ENCODE measurements at places on chromosomes 1 and 21.

DNA sequence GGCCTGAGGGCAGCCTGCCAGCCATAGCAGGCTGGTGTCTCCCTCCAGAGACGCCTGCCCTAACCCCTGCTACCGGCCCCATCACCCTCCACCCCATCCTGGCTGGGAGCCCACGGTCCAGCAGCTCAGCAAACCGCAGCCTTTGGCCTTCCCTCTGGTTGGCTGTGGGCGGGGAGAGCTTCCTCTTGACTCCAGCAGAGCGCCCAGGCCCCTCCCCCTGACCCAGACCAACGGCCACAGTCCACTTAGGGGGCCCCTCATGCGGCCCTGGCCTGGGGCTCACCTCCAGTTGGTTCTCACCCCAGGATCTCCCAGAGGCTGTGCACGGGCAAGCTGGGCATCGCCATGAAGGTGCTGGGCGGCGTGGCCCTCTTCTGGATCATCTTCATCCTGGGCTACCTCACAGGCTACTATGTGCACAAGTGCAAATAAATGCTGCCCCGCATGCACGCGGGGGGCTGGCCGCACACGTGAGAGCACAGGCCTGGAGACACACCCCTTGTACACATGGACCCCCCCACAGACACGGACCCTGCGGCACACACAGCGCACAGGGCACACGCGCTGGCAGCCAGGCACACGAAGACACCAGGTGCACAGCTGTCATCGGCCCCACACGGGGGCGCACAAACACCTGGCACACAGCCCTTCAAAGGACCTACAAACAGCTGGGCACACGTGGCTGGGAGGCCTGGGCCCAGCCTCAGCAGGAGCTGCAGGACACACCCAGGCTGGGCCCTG is 3.1 kb downstream of the SMIM1 start:
- peak; percentile 42 for DNase-seq

- no peak for DNase-seq
Measured at GRCh38 chr1:214500340-214501055, 50.9 kb downstream of the PTPN14 start.

GRCh38 chr21:30629200-30629599 is 5.8 kb upstream of the KRTAP20-2 start:
- no peak for DNase-seq

GRCh38 chr1:7422966-7423365 is 348.1 kb upstream of the VAMP3 start:
- no peak for DNase-seq

DNA sequence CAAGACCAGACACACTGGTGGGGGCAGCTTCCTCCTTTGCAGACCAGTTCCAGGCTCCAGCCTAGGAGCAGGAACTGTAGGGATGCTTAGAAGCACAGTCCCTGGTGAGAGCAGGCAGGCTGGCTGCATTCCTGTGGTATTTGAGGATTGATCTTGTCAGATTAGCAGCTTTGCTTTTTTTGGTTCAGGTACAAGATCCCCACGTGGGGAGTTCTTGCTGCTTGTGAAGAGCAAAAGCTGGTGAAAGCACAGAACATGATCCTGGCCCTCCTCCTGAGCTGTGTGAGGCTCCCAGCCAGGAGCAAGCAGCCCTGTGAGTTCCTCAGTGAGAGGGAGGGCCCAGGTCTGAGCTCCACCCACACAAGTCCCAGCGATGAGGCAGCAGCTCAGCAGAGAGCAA is 75.3 kb upstream of the ARTN start:
- DNase-seq: no peak

GRCh38 chr1:61207416-61207815 is 125.1 kb downstream of the NFIA start:
- no peak for DNase-seq

DNA sequence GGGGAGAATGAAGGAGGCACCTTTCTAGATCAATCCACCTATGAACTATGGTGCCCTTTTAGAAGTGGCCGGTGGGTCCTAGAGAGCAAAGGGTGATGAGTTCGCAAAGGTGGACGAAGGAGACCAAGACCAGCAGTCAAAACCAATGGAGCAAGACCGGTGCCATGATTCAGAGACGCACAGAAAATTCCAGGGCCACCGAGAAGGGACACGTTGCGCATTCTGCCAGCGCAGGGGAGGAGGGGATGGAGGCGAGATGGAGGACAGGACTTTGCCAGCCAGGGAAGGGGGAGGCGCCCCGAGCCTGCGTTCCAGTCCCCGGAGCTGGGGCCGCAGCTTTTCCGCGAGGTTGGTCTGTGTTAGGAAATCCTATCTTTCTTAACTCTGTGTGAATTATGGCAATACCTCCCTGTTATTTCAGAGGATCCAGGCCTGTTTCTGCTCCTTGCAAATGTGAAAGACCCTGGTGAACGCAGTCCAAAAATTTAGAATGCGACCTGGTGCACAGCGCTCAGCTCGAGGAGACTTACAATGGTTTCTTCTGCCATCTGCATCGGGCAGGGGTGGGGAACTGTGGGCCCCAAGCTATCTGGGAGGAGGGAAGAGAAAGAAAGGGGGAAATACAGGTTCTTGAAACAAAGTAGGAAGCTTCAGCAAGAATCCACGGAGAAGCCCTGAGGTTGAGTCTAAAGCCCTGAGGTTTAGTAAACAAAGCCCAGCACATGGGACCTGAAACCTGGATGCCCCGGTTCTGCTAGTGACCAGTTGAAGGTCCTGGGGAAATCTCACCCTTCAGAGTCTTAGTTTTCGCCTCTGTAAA is 129.4 kb downstream of the MRPS6 start:
- no peak for DNase-seq

DNA sequence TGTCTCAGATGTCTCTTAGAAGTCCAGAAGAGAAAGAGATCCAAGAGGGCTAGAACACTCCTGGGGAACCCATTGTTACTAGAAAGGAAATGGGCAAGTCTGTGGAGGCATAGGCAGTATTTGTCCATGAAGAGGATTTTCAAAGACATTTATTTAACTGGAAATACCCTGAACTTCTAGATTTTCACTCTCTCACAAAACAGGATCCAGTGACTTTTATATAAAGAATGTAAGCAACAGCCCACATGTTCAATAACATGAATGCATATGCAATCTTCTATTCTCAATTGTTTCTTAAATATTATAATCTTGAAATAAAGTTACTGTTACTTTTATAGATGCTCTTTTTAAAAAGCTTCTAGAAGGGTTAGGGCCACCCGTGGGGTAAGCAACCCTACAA is 53.4 kb downstream of the TBX15 start:
- no peak for DNase-seq

GRCh38 chr1:115217150-115218033 is 120.7 kb downstream of the NGF start:
- no peak for DNase-seq

DNA sequence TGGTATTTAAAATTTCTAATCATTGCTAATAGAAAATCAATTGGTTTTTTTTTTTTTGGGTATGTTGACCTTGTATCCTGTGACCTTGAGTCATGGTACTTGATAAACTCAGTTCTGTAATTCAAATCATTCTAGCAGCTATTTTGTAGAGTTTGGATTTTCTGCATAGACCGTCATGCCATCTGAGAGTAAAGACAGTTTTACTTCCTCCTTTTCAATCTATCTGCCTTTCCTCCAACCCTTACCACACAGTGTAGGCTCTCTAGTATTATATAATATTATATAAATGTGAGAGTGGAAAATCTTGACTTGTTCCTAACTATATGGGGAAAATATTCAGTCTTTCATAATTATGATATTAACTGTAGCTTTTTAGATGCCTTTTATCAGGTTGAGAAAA is 7.0 kb downstream of the TDRD5 start:
- no peak for DNase-seq

DNA sequence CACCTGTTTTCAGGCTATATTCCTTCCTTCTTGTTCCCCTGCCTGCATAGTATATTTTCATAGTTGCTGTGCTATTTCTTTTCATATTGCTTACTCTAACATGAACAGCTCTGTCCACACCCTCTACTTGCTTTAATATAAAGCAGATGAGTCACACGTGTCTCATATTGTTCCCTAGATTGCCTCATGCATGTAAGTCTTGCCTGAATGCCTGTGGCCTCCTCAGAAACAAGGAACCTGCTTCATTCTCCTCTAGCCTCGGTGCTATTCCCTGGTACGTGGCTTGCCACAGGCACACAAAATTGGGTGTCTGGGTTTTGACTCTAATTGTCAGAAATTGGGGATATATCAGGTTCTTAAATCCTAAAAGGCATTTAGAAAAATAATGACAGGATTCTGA is 16.5 kb upstream of the PKP1 start:
- DNase-seq: no peak

DNA sequence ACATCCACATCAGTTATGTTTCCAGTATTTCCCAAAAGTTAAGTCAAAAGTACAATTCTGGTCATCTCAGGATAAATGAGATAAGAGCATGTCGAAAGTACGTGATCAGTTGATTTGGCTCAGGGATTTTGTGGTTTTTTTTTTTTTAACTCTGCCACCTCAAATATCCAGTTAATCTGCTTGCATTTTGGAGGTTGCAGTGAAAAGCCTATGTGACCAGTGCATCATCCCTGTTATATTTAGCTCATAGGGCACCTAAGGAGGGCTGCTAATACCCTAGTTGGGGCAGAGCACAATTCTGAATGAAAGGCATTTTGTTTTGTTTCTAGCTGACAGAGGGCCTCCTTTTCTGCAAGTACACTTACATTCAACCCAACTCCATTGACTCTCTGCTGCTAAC is 31.7 kb upstream of the RGS16 start:
- no peak for DNase-seq

DNA sequence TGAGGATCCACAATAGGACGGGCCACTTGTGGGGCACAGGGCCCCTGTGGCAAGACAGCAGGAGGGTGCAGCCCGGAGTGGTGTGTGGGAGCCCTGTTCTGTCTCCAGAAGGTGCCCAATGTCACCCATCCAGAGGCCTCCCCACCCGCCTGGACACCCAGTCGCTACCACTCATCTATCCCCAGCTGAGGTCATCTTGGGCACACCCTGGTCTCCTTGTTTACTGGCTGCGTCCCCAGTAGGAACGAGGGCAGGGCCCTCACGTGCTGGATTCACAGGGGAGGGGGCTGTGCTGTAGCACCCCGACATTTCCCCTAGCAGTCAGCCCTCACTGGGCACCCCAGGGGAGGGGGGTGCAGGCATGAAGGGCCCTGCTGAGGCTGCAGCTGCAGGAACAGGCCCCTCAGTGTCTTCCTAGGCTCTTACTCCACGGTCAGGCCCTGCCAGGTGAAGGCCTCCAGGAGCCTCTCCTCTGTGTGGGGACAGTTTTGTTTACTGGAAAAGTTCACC is 2.3 kb upstream of the TNNT2 start:
- DNase-seq: no peak

DNA sequence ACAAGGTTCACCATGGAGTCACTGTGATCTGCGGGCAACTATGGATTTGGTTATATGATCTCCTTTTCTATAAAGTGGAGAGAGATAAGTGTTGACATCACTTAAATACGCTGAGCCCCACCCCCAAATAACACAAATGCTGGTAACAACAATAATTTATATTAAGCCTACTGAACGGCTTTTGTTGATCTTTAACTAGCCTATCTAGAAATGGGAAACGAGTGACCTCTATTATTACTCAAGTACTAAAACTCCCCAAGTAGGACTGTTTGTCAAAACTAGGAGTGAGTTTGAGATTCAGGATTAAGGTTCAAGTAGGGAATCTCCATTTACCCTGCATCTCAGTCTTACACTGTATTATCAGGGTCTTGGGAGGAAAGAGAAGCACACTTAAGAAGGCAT is 52.2 kb downstream of the MAP3K7CL start:
- no peak for DNase-seq

GRCh38 chr1:2380816-2381591 is 10.3 kb downstream of the MORN1 start:
- no peak for DNase-seq

GRCh38 chr21:38533887-38534286 is 35.6 kb upstream of the ERG start:
- DNase-seq: peak; percentile 68

- no peak for DNase-seq
Measured at GRCh38 chr1:214901718-214902117, 180.8 kb upstream of the KCNK2 start.

- no peak for DNase-seq
Measured at GRCh38 chr1:206476591-206476990, 6.3 kb downstream of the IKBKE start.

GRCh38 chr1:235948774-235949427 is 82.2 kb upstream of the LYST start:
- DNase-seq: no peak

DNA sequence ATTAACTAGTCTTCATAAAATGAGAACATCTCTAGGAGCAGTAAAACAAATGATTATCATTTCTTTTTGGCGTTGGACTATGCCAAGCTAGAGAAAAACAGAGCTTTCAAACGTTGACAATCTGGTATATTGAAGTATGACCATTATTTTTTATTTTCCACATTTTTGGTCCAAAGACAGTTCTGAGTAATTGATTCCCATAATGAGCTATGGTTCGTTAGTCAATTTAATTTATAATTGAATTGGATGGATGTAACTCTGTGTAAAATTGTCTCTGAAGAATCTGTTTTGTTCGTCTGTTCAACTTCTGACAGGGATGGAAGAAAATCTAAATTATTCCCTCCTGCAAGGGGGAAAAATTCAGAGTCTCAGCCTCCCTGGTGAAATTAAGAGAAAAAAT is 234.5 kb downstream of the LMO4 start:
- no peak for DNase-seq

GRCh38 chr1:18253093-18253492 is 145.5 kb downstream of the IGSF21 start:
- no peak for DNase-seq

- DNase-seq: no peak
Measured at GRCh38 chr21:30935889-30936168, 54.4 kb upstream of the KRTAP11-1 start.

DNA sequence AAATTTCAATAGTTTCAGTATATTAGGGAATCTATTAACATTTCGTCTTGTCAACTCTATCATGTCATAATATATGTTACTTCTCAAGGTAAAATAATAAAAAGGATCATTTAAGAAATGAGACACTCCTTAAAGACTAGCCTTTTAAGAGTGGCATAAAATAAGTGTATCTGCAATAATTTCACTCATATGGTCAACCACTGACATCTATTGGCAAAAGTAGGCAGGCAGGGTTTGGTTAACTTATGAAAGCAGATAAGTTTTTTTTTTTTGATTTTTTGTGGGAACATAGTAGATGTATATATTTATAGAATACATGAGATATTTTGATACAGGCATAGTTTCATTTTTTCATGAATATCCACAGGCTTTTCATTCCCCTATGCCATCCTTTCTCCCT is 5.5 kb upstream of the RGS21 start:
- peak; percentile 28 for DNase-seq

- no peak for DNase-seq
Measured at GRCh38 chr1:205315008-205315618, 6.4 kb downstream of the NUAK2 start.

DNA sequence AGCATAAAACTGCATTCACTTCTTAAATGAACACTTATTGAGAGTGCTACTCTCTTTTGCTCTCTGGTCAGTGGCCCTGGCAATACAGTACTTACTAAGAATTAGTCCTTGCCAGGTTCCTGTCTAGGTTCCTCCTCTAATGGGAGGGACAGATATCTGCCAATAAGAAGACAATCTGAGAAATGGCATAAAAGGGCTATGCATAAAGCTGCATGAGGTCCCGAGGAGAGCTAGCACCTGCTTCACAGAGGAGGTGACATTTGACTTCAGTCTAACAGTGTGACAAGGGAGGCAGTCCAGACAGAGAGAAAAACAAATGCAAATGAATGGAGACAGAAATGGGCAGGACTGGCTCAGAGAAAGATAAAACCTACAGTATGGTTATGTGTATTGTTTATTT is 357.1 kb upstream of the SGIP1 start:
- no peak for DNase-seq

Measured in left lung (tissue), 14 donors.